Substantia nigra (tissue), 51 donors: ENCODE measurements at places on chromosomes 3 and 15.
A peak's percentile ranks its signal among the peaks of the same experiment; 100 is the strongest.

GRCh38 chr15:45157974-45158373 is 28.2 kb downstream of the DUOX1 start:
- DNase-seq: peak; percentile 63

- DNase-seq: no peak
Measured at GRCh38 chr3:113590983-113591382, 58.6 kb downstream of the SIDT1 start.

- no peak for DNase-seq
Measured at GRCh38 chr3:184546252-184546651, 15.3 kb upstream of the EPHB3 start.

- DNase-seq: no peak
Measured at GRCh38 chr3:151199554-151200438, 3.2 kb downstream of the GPR171 start.

- DNase-seq: peak; percentile 54
Measured at GRCh38 chr15:83837945-83838571, 184.1 kb downstream of the ADAMTSL3 start.
